Kidney (tissue), 22 donors: ENCODE measurements at places on chromosomes 1 and 21. TPM values are rescaled to one million over a fixed set of nuclear protein-coding genes. Genes with fewer than 3 reads are reported as not detected.

The CYP4A11 gene
- 384 TPM for polyA plus RNA-seq

The ZNF669 gene
- 4.2 TPM for polyA plus RNA-seq

DNA sequence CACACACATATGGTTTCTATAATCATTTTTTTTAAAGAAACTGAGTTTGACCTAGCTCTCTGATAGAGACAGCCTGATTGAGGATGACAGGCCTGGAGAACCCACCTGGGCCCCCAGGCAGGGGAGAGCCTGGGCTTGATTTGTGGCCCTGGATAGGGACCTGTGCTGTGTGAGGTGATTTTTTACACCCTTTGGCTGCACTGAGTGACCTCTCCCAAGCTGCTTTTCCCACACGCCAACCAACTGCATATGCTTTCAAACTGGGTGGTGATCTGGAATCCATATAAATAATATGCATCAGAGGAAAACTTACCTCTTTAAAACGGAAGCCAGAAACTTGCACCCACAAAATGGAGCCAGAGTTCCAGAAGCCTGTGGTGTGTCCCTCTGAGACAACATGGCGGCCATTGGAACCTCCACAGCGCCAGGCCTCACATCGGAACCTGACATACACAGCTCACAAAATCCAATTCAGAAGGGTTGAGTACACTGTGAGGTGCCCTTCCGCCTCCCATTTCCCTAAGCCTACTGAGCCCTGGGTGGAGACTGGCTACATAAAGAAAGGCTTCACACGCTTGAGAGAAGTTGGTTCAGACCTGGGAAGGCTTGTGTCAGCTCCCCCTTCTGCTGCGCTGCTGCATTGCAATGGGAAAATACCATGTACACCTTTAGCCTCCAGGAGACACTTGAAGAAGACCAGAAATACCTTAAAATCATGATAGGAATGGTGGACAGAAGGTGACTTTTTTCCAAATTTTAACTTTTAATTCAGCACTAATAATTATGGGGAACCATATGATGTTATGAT is 160.7 kb downstream of the HHIPL2 start:
- DNase-seq = no peak

GRCh38 chr1:93669369-93669768 is 12.3 kb downstream of the BCAR3 start:
- no peak for DNase-seq

DNA sequence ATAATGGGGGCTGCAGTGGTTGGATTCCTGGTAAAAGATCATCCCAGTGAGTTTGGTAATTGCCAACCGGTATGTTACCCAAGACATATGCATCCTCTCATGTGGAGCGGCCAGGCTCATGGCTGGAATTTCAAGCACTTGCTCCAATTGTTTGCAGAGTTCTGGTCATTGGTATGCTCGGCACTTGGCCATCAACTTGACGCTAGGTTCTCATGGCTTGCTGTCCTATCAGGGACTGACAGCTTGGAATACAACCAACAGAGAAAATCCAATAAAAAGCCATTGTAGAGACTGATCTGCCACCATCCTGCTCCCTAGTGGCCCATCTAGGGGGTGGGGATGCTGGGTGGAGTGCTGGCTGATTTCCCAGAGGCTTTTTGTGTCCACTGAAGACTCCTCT is 120.9 kb downstream of the EDEM3 start:
- no peak for DNase-seq

DNA sequence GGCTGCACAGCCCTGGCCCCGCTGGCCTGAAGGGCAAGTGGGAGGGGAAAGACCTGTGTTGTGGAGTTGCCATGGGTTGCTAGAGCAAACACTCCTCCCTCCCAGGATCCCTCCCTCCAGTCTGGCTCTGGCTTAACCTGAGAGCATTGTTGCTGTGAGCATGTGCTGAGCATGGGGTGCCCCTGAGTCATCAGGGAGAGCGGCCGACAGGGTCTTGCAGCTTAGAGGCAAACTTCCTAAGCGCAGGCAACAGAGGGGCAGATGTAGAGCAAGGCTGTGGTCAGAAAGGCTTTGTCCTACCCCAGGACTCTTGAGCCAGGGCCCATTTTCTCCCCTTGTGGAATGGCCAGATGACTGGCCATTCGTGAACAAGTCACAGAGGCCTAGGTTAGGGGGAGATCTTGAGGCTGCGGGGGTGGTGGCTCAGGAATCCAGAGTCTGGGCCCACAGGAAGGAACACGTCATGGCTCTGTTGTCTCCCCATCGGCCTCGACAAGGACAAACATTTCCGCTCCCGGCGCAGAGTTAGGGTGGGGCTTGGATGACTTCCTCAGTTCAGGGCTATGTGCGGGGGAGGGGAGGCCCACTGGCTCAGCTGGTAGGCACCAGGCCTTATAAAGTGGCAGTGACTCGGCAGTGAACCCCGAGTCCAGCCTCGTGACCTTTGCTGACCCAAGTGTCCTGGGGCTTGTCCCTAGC is 362 bp upstream of the DYNLT4 start:
- peak; percentile 90 for DNase-seq

GRCh38 chr1:204680051-204680450 is 5.5 kb downstream of the LRRN2 start:
- no peak for DNase-seq

GRCh38 chr1:15412175-15412800 is 2.6 kb downstream of the EFHD2 start:
- no peak for DNase-seq

The GPR25 gene
- not detected for polyA plus RNA-seq

DNA sequence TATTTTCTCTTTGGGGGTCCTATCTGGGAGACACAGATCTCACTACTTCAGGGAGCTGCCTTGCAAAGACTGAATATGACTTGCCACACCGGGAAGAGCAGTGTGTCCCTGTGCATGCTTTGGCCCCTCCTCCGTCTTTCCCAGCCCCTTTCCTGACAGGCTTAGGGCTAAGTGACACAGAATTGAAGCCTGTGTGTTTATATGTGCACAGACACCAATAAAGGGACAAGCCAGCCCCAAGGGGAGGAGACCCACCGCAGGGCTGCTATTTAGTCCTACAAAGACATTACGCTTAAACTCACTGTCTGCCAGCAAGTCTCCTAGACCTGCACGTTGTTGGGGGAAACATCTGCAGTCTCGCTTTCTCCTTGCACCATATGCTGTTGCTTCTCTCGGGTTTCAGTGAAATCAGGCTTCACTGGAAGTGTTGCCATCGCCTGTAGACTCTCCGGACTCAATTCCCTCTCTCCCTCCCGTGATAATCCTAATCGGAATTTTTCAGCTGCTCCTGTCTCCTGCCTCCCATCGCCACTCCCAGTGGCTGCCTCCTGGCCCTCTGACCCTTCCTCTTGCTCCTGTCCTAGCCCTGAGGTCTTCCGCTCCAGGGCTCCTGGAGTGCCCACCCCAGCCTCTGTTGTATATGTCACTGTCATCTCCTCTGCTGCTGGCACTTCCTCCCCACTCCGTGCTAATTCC is 58.5 kb upstream of the LRRC53 start:
- DNase-seq = peak; percentile 25

DNA sequence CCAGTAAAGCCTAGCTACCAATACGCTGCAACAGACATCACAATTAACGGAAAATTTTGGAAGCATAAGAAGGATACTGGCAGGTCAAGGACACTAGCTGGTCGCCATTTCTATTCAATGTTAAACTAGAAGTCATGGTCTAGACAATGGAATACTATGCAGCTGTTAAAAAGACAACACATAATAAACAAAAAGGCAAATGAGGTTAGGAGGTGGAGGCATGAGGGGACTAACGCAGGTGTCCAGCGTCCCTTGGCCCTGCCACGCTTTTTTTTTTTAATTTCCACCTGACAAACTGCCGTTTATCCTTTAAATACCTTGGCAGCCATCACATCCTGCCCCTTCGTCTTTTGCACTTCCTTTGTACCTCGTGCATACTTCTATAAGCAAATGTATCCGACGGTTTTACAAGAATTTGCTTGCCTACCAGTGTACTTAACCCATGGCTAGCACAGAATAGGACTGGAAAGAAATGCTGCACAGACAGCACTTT is 698 bp upstream of the SLC22A15 start:
- no peak for DNase-seq

- no peak for DNase-seq
Observed at GRCh38 chr1:117783606-117784396, 145.6 kb downstream of the GDAP2 start.

The LRRC7 gene
- polyA plus RNA-seq = 0.37 TPM

GRCh38 chr1:107683683-107684082 is 281.3 kb downstream of the VAV3 start:
- DNase-seq = no peak

DNA sequence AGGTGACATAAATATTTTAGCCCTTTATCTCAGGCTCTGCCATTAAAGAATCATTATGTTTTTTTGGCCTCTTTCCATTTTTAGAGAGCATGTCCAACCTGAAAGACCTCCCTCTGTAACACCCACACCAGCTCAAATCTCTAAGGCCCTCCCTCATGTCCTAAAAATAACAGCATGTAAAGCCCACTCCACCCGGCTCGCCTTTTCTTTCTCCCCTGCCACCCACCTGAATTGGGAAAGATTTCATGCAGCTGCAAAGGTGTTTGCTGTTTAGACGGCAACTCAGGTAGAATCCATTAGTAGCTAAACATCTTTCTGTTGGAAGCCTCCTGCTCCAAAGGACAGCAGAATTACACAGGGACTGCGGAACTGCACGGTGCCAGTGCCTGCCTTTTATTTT is 79.9 kb downstream of the DMRTA2 start:
- DNase-seq = no peak

DNA sequence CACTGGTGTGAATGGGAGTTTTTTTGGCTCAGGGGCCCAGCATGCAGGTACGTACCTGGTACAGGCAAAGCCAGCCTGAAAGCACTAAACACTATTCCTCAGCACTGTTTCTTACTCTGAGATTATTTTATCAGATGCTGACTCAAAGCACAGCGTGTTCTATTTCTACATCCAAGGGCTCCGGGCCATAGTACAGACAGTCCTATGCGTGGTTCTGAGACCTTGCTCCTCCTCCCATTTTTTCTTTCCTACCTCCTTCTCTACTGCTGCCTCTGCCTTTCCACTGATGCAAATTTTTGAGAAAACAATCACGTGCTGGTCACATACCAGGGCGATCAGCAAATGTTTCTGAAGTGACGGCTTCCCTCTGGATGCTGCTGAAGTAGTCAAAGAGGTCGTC is 36.3 kb downstream of the PDPN start:
- no peak for DNase-seq

DNA sequence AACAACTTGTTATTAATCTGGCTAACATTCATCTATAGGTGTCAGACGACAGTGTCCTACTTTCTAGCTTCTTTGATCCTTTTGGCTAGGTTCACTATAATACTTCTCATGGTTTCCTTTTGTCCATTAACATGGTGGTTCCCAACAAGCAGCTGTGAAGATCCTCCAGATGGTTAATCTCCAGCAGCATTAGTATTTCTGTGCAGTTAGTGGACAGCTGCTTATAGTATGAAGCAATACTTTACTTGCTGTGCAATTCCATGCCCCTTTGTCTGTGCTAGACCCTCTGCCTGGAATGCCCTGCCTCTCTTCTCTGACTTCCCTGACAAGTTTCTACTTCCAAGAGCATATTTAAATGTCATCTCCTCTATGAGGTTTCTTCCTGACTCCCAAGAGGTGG is 41.7 kb upstream of the ARHGAP29 start:
- peak; percentile 10 for DNase-seq

- DNase-seq = no peak
Observed at GRCh38 chr1:114080511-114081436, 72.9 kb downstream of the SYT6 start.

- DNase-seq = no peak
Observed at GRCh38 chr1:218570456-218570855, 225.3 kb downstream of the TGFB2 start.

DNA sequence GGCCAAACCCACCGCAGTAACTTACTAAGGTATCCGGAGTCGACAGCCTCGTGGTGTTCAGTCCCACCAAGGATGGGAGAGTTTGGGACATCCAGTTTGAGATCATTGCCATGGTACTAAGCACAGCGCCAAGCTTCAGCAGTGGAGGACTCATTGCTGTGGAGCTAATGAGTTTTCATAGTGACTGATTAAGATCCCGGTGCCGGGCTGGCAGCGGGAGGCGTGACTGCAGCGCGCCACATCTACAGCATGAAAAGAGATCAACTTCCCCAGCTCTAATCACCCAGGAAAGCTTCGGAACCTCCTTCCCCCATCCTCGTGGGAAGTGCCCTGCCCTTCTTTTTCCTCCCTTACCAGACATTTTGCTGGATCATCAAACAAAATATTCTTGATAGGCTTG is 149.9 kb downstream of the OLFM3 start:
- peak; percentile 74 for DNase-seq

- DNase-seq = no peak
Observed at GRCh38 chr1:21517660-21518480, 8.6 kb downstream of the ALPL start.

The OR2M2 gene
- polyA plus RNA-seq = not detected

The LY9 gene
- 0.41 TPM for polyA plus RNA-seq
